Type B pancreatic cell (in vitro differentiated cells): ENCODE measurements at places on chromosomes 13 and 19. TPM values are rescaled to one million over a fixed set of nuclear protein-coding genes. Genes with fewer than 3 reads are reported as not detected.

ADGRE2 gene
- 1.1 and 10.3 TPM in 2 replicates for total RNA-seq

- peak within 1 kb of the TSS; percentile 89 for H3K4me3 ChIP-seq
- H3K27me3 ChIP-seq, result peaks cover 28% of the 10 kb centered on the region
- H3K4me1 ChIP-seq, result no peaks in the 10 kb centered on the region
- peak; percentile 67 for DNase-seq
- no peaks in the 10 kb centered on the region for H3K36me3 ChIP-seq
These were observed at the start of gene LRP3 for GRCh38 chr19:33193865-33194362. Gene LRP3, plus strand, starts transcription at chr19:33194330. Its CDS starts 456 bp downstream, at chr19:33194786.

DNA sequence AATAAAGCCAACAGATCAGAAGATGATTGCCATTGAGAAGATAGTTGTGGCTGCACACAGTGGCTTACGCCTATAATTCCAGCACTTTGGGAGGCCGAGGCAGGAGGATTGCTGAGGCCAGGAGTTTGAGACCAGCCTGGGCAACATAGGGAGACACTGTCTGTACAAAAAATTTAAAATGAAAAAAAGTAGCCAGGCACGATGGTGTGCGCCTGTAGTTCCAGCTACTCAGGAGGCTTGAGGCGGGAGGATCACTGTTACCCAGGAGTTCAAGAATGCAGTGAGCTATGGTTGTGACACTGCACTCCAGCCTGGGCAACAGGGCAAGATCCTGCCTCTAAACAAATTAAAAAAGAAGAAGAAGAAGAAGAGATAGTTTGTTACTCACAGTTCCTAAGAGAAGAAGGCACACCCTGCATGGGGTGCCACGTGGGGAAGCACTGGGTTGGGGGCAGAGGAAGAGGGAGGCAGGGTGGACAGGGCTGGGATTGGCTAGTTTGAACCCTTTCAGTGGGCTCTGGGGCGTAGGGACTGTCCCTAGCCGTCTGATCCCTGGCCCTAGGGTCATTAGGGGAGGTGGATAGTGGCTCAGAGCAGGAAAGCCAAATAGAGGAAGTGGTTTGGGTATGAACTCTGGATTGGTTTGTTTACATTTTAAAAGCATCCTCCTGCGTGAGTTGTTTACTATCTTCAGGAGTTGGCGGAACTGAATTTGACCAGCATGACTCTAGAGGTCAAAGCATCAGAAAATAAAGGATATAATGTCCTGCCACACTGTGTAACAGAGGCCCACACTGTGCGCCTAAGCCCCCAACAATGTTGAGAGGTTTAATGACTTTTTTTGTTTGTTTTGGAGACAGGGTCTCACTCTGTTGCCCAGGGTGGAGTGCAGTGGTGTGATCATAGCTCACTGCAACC lies 60.5 kb upstream of the MEDAG start:
- H3K4me3 ChIP-seq, result no peak overlapping the region
- H3K27me3 ChIP-seq, result no peaks in the 10 kb centered on the region
- peaks cover 9% of the 10 kb centered on the region for H3K4me1 ChIP-seq
- no peak overlapping the region for H3K27ac ChIP-seq

DNA sequence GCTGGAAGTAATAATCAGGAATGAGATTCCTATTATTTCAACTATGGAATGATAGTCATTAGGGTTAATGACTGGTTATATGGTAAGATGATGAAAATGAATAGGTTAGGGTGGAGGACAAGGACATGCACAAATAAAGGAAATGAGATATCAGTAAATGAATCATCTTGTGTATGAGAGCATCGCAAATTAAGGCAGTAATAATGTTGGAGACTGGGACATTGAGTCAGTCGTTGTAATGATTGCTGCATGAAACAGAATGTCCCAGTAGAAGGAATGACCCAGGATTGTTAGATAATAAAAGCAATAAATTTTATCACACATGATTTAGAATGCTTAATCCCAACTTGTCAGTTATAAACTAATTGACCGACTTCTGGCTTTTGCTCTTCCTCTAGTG lies 1733.7 kb upstream of the PCDH20 start:
- H3K36me3 ChIP-seq, result no peaks in the 10 kb centered on the region
- H3K27me3 ChIP-seq, result no peaks in the 10 kb centered on the region
- H3K4me1 ChIP-seq, result no peaks in the 10 kb centered on the region
- no peak for DNase-seq
- no peak overlapping the region for H3K27ac ChIP-seq
- no peak overlapping the region for H3K4me3 ChIP-seq

GRCh38 chr19:30778961-30779715 lies 407.0 kb downstream of the ZNF536 start:
- H3K27ac ChIP-seq, result no peak overlapping the region
- no peak for DNase-seq
- H3K27me3 ChIP-seq, result peaks cover 39% of the 10 kb centered on the region
- H3K4me1 ChIP-seq, result peaks cover 20% of the 10 kb centered on the region
- H3K36me3 ChIP-seq, result no peaks in the 10 kb centered on the region

LAMP1 gene
- total RNA-seq, result 152 and 312 TPM in 2 replicates

- no peak for DNase-seq
- H3K27me3 ChIP-seq, result peaks cover 56% of the 10 kb centered on the region
- H3K27ac ChIP-seq, result no peak overlapping the region
- H3K36me3 ChIP-seq, result no peaks in the 10 kb centered on the region
- no peak overlapping the region for H3K4me3 ChIP-seq
These were observed 21.7 kb downstream of the ZNF536 start for GRCh38 chr19:30393729-30394480.
